ENCODE measurements at places on chromosomes 7 and 10.

DNA sequence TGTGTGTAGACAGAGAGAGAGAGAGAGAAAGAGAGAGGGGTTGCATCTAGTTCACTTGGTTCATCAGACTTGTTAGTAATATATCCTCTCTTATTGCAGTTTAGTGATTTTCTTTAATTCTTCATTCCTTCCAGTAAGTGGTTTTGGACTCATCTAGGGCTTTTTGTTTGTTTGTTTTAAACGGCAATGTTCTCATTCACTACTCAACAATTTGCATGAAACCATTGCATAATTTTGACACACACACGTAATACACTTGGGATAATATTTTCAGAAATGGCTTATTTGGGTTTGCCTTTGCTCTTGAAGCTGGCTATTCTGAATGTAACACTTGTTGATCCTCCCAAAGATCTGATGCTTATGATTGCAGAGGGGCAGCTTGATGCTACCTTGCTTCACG, 16.4 kb upstream of the ZNF32 start:
- DNase-seq = no peak

DNA sequence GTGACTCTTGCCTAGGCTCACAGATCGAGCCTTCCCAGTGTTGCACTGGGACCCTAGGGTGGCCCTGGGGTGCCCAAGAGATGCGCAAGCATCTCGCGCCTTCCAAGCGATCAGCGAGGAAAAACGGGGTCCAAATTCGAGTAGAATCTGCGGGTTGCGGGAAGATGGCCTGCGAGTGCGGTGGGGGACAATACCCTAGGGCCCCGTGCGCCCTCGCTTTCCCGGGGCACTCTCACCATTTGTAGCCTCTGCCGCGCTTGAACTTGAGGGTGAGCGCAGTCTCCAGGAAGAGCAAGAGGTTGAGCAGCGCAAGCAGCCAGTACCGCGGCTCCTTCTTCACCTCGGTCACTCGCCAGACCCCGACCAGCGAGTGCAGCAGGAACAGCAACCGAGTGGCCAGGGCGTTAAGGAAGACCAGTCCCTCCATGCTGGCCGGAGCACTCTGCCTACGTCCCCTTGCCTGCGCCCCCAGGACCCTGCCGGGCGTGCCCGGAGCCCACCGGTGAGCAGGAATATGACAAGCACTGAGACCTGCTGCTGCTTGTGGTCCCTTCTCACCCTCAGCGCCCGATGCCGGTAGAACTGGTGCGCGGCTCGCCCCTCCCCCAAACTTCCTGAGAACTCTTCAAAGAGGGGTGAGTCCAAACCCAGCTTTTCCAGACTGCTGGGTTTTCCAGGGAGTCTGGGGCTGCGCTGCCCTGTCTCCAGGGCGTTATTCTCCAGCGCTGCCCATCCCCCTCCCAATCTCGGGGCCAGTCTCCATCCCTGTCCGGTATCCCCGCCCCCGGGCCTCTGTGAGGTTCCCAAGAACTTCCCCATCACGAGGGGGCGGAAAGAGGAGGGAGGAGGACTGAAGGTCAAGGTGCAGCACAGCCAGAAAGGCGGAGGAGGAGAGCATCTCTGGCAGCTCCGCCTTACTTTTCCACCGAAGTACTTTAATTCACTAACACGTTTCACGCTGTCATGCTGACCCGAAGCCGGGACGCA, at the start of gene TMEM26:
TMEM26 (minus strand) TSS at position 727 of the 987 bp plus-strand sequence; CDS start at position 427, 300 bp downstream.
- no peak for DNase-seq

DNA sequence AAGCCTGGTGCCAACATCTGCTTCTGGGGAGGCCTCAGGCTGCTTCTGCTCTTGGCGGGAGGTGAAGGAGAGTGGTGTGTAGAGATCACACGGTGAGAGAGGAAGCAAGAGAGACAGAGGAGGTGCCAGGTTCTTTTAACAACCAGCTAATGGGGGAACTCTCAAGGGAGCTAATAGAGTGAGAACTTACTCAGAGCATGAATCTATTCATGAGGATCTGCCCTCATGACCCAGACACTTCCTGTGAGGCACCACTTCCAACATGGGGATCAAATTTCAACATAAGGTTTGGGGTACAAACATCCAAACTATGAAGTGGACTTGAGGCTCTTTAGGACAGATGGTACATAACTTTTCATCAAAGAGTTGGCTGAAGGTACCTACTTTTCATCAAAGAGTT, 5.1 kb upstream of the ZNF32 start:
- DNase-seq = no peak

- no peak for DNase-seq
Observed at GRCh38 chr7:149476791-149477190, 15.9 kb upstream of the ZNF777 start.

- no peak for DNase-seq
Observed at GRCh38 chr7:18727115-18727870, 231.7 kb downstream of the HDAC9 start.

GRCh38 chr7:151735186-151735850, 141.6 kb downstream of the PRKAG2 start:
- DNase-seq = peak; percentile 49

GRCh38 chr10:123997013-123997412, 96.4 kb downstream of the CHST15 start:
- DNase-seq = no peak

DNA sequence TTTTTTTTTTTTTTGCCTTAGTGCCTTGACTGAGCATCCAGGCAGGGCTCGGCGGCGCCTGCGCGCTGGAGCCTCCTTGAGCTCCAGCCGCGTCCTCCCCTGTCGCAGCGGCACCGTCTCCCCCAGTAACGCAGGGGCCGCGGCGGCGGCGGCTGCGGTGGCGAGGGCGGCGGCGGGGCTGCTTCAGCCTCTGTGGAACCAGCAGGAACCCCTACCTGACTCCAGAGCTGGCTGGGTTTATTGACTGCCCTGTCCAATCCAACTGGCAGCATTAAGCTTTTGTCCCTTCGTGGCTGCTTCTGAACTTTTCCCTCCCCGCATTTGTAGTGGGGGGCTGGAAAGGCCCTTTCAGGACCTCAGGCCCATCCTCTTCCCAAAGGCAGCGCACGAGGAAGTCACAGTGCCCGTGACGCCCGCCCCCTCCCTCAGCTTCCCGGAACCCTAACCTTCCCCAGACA, at the start of gene GPR85:
GPR85 (minus strand) TSS at position 397 of the 458 bp plus-strand sequence. CDS start 2,106 bp downstream, outside the sequence.
- peak; percentile 66 for DNase-seq

- DNase-seq = no peak
Observed at GRCh38 chr7:122040147-122040546, 103.9 kb downstream of the AASS start.

Measured in NCI-H2171 (cell line).